ENCODE measurements at places on chromosomes 7 and 10.

- peak; percentile 5 for DNase-seq
Measured at GRCh38 chr10:6401558-6402348, 178.3 kb downstream of the PRKCQ start.

GRCh38 chr7:106878748-106879439 lies 13.8 kb downstream of the PIK3CG start:
- DNase-seq: no peak

GRCh38 chr10:14123139-14123538 lies 207.6 kb downstream of the FRMD4A start:
- DNase-seq: no peak

GRCh38 chr10:88070080-88070880 lies 206.9 kb downstream of the PTEN start:
- DNase-seq: no peak

- DNase-seq: peak; percentile 58
Measured at GRCh38 chr7:150357270-150357669, 11.4 kb upstream of the REPIN1 start.

- DNase-seq: no peak
Measured at GRCh38 chr7:360454-361100, 70.6 kb downstream of the FOXL3 start.

DNA sequence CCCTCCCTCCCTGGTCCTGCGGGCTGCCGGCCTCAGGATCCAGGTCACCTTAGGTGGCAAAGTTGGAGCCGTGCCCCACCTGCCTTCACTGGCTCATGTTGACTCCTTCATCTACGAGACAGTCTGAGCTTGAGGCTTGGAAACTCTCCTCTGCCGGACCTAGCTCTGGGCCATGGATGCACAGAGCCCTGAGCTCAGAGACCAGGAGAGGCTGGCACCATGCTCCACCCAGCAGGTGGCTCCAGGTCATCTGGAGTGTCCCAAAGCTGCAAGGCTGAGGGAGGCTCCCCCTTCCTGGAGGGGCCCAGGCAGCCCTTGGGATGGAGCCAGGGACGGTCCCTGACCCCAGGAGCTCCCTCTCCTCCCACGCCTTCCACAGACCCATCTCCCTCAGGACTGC lies 81.3 kb downstream of the PDGFA start:
- DNase-seq: no peak

DNA sequence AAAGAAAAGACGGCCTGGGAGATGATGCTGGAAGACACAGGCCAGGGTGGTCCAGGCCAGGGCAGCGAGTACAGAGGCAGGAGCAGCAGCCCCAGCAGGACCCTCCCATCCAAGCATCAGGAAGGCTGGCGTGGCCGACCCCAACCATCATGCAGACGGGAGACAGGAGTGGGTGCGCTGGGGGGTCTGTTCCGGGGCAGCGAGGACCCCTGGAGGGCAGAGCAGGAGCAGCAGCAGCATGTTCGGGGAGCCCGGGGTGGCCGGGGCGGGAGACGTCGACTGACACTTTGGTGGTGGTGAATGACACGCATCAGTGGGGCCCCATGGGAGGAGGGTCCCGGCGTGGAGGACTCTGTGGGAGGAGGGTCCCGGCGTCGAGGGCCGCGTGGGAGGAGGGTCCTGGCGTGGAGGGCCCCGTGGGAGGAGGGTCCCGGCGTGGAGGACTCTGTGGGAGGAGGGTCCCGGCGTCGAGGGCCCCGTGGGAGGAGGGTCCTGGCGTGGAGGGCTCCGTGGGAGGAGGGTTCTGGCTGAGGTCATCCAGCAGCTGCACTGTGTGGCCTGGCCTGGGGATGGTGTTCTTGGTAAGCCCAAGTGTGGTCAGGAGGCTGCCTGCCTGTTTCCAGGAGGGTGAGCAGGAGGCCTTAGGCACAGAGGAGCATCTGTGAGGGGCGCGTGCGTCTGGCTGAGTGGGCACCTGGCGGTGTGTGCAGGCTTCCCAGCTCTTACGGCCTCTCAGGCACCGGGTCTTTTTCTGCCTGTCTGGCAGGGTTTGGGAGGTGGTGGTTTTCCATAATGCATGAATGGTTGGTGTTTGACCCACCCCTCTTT lies 38.9 kb downstream of the FAM20C start:
- no peak for DNase-seq

- no peak for DNase-seq
Measured at GRCh38 chr7:8260871-8261694, 884 bp downstream of the ICA1 start.

DNA sequence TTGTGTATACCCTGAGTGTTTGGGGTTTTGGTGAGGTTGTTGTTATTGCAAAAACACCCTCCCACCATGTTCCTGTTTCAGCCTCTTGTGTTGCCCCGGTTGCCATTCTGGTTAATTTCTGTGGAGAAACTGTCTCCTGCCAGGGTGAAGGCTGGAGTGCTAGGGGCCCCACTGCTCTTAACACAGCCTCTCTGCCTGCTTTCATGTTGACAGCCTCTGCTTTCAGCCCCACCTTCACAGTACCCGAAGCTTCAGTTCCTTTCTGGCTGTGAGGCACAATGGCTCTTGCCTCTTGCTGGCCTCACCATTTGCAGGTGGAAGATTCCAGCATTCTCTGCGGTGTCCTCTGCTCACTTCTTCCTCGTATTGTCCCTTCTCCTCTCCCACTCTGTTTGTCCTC lies 19.2 kb downstream of the SLC18A2 start:
- DNase-seq: no peak

DNA sequence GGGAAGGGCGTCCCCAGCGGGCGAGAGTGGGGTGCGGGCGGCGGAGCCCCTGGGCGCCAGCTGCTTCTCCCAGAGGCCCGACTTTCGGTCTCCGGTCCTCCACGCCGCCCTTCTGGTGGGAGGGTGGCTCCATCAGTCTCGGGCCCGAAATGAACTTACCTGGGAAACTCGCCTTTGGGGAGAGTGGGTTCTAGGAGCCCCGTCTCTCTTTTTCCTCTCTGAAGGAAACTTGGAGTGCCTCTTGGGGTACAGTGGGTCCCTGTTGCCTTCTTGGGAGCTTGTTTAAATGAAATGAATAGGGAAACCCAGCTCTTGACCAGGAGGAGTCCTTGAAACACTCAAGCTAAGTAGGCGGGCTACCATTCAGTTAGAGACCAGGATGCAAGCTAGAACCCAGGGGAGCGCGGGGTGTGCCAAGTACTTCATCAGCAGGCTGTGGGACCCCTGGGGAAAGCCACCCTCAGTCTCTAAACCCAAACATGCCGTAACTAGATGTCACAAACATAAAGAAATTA lies 1.3 kb downstream of the SLC26A4 start:
- no peak for DNase-seq

GRCh38 chr7:12722136-12722535 lies 34.7 kb downstream of the ARL4A start:
- DNase-seq: no peak

DNA sequence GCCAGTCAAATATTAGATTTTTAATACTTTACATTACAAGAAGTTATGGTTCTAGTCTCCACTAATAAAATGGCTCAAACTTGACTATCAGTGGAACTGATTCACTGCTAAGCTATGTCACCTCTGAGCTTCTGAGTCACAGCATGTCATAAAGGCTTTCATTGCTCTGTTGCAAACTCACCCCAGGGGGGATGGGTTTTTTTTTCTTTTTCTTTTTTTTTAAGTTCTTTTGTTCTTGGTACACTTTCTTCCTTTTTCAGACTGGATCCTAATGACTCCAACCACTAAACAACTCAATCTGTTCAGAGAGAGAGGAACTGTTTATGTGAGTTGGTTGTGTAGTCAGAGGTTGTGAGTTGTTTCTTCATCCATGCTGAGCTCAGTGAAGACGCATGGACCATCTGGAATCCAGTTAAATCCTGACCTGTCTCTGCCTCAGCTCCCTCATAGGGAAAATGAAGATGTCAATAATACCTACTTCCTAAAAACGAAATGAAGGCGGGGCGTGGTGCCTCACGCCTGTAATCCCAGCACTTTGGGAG lies 11.0 kb downstream of the MYOF start:
- DNase-seq: no peak

DNA sequence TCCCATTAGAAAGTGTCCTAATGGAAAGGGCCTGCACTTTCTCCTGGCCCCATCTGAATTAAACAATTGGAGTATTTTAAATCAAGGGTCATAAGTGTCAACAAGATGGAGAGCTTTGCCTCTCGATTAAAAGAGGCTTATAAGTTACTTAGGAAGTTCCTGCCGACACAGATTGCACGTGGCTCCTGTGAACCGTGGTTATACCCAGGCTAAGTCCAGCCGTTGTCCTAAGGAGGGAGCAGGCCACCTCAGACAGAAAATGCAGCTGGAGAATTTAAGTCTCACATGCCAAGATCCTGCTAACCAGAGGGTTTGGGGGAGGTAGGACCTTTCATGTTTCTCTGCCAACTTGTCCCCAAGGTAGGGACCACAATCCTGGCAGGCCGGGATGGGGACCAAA lies 626.5 kb upstream of the GALNT17 start:
- no peak for DNase-seq

DNA sequence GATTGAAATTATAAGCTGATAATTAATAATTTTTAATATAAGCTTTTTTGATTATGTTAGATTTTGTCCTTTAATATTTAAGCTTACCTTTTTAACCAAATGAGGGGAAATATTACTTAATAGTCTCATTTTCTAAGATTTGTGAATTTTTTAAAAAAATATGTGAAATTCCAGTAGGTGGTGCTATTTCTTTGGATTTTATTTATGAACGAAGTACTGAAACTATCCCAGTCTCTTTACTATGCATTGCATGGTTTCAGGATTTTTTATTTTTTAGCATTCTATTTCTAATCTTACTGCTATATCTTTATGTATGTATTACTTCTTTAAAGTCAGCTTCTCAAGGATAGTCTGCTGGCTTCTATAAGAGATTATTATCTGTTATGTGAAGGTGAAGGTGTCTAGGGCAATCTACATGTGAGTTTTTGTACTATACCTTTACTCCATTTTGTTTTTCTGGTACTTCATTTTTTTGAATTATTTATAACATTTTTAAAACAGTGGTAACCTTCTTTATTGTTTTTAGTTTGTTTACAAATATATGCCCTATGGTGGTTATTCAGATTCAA lies 78.3 kb downstream of the ATRNL1 start:
- DNase-seq: no peak

DNA sequence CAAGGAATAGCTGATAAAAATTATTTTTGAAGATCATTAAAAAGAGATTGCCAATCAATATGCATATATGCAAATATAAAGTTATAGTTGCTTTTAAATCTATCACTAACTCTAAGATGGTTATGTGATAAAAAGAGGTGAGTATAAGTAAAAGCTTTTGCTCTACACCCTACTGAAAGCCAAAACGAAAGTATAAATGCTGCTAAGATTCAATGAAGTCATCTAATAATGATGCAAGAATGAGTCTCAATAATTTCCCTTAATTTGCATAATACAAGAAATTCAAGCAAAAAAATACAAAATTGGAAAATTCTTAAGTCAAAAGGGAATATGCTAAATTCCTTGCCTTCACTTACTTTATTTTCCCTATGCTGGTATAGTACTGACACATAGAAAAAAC lies 75.2 kb downstream of the WAPL start:
- DNase-seq: no peak

- DNase-seq: no peak
Measured at GRCh38 chr7:110881721-110882120, 209.2 kb upstream of the LRRN3 start.

DNA sequence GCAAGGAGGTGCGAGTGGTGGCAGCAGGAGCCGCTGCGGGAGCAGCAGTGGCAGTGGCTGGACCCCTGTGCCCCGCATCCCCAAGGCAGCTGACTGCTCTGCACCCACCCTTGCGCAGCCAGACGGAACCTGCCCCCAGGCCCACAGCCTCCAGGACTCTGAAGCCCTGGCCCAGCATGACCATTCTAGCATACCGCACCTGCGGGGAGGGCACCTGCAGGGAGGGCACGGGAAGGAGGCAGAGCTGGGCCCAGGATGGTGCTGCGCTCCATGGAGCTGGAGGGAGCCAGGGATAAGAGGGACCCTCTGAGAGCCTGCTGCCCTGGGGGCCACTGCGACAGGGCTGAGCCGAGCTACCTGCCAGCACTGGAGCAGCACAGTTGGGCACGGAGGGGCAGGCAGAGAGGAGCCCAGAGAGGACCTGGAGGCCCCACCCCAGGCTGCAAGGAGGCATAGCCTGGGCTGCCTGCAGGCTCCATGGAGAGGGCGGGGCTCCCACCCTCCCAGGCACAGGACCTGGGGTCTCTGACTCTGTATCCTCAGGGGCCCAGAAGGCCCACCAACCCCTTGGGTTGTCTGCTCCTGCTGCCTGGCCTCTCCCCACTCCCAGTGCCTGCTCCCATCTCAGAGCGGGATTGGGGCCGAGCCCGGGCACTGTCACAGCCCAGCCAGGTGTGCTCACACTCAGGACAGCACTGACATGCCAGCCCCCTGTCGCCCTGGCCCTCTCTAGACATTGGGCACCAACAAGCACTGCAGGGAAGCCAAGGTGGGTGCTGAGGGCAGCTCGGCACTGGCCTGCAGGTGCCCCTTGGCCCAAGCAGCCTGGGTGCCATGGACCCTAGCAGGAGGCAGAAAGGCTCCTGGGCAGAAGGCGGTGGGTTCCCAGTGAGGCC lies 87.6 kb downstream of the HTR7 start:
- no peak for DNase-seq

GRCh38 chr10:113434315-113434714 lies 118.5 kb upstream of the HABP2 start:
- DNase-seq: no peak

DNA sequence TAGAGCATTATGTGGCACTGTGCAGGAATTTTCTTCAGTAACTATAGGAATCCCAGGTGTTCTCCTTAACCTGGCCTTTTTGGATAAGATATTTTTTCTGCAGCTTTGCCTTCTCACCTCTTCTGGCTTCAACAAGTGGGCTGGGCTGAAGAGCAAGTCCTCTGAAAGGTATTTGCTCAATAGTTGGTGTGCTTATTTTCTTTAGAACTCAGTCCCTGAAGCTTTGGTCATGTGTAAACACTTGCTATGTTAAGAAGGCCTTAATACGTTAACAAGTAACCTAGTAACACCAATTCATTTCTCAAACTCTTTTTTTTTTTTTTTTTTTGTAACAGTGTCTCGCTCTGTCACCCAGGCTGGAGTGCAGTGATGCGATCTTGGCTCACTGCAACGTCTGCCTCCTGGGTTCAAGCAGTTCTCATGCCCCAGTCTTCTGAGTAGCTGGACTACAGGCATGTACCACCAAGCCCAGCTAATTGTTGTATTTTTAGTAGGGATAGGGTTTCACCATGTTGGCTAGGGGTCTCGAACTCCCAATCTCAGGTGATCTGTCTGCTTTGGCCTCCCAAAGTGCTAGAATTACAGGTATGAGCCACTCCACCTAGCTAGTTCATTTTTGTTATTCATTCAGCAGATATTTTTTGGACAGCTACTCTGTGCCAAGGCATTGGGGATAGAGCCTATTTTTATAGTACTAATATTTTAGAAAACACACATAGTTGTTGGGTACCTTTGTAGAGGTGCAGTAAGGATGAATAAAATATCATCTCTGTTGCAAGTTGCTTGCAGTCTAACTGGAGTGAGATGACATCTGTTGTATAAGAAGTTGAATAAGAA lies 164.6 kb downstream of the SND1 start:
- no peak for DNase-seq

DNA sequence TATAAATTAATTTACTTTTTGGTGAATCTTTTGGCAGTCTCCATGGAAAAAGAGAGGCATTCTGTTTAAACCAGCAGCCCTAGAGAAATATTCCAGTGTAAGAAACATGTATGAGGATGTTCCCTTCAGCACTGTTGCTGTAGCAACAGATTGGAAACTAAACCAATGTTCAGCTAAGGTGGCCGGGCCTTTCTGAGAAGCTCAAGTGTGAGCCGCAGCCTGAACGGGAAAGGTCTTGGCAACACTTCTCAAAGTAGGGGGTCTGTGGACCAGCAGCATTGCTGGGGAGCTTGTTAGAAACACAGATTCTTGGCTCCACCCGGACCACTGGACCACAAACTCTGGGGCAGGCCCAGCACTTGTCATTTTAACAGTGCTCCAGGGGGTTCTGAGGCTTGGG lies 36.2 kb downstream of the RAMP3 start:
- no peak for DNase-seq

All from stimulated activated CD8-positive, alpha-beta memory T cell treated with anti-CD3 and anti-CD28 coated beads, Interleukin-4, amount 100 ng/mL, for 4 hours (primary cell).